Stimulated activated CD4-positive, alpha-beta T cell treated with anti-CD3 and anti-CD28 coated beads, Interleukin-4, amount 100 ng/mL, for 48 hours (primary cell): ENCODE measurements at places on chromosomes 1 and 21.

GRCh38 chr1:225137976-225138375 lies 208.5 kb downstream of the DNAH14 start:
- no peak for DNase-seq

GRCh38 chr1:36752431-36752830 lies 269.7 kb upstream of the CSF3R start:
- no peak for DNase-seq

DNA sequence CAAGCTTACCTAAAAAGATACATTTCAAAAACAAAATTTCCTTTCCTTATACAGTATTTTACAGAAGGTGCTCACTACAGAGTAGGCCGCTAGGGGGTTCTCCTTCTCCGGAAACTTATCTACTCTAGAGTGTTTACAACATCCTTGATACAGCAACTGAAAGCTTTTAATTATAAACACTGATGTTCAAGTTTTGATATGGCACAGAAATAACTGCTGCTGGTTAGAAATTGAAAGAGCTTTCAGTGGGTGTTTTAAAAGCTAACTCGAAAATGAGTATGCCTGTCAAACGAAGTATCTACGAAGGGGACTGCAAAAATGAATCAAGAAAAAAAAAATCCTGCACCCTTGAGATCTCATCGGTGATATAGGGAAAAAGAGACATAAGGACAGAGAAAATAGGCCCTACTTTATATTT lies 1.0 kb downstream of the YOD1 start:
- DNase-seq, result no peak

DNA sequence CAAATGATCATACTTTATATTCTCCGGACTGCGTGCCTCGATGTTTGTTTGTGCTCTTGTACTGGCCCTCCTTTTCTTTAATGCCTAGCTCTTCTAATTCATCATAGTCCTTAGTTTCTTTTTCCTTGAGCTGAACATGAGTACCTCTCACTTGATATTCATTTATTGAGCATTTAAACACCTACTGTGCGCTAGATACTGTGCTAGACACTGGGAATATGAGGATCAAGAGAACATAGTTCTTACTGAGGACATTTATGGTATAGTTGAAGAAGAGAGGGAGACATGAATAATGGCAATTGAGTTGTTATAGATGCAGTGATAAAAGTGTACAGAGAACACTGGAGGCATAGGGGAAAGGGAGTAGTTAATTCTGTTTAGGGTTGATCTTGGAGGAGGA lies 22.0 kb downstream of the SUCO start:
- DNase-seq, result no peak

DNA sequence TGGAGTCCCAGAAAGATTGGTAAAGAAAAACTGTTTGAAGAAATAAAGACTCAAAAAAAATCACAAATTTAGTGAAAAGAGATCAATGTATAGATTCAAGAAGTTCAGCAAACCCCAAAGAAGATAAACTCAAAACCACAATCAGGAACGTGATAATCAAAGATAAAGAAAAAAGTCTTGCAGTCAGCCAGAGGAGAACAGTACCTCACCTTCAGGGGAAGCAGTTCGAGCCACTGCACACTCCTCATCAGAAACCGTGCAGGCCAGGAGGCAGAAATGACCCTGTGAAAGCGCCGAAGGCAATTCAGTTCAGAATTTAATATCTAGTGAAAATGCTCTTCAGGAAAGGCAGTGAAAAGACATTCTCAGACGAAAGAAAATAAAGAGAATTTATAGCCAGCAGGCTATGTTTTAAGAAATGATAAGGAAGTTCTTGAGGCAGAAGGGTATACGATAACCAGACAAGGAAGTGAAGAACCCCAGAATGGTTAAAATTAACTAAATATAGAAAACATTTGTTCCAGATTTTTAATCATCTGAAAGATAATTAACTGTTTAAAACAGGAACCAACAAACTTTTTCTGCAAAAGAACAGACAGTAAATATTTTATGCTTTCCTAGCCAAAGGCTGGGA lies 13.5 kb upstream of the SUMO3 start:
- DNase-seq, result no peak

- DNase-seq, result no peak
Observed at GRCh38 chr1:10776190-10776905, 20.1 kb downstream of the CASZ1 start.

- DNase-seq, result no peak
Observed at GRCh38 chr21:21162786-21163185, 164.6 kb downstream of the NCAM2 start.

GRCh38 chr1:235108185-235108593 lies 20.4 kb downstream of the TOMM20 start:
- no peak for DNase-seq

DNA sequence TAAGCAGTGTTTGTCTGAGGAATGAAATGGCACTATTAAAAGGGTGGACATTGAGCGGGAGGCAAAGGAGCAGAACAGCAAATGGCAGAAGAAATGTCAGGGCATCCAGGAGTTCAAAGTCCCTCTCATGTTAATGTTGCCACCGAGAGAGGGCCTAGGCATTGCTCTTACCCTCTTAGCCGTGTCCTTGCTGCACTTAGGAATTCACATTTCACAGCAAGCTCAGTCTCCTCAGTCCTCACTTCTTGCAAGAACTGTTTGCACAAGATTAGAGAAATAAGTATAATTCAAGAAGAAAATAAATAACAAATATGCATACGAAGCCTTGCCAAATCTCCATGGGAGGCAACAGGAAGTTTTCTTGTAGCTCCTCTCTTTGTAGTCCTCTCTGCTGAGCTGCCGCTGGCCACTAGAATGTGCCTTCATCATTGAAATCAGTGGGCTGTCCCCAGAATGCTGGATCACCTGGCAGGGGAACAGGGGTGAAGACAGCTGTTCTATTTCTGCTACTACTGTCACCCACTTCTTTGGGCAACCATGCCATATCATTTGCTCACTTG lies 205.8 kb downstream of the ZNF326 start:
- DNase-seq, result no peak

DNA sequence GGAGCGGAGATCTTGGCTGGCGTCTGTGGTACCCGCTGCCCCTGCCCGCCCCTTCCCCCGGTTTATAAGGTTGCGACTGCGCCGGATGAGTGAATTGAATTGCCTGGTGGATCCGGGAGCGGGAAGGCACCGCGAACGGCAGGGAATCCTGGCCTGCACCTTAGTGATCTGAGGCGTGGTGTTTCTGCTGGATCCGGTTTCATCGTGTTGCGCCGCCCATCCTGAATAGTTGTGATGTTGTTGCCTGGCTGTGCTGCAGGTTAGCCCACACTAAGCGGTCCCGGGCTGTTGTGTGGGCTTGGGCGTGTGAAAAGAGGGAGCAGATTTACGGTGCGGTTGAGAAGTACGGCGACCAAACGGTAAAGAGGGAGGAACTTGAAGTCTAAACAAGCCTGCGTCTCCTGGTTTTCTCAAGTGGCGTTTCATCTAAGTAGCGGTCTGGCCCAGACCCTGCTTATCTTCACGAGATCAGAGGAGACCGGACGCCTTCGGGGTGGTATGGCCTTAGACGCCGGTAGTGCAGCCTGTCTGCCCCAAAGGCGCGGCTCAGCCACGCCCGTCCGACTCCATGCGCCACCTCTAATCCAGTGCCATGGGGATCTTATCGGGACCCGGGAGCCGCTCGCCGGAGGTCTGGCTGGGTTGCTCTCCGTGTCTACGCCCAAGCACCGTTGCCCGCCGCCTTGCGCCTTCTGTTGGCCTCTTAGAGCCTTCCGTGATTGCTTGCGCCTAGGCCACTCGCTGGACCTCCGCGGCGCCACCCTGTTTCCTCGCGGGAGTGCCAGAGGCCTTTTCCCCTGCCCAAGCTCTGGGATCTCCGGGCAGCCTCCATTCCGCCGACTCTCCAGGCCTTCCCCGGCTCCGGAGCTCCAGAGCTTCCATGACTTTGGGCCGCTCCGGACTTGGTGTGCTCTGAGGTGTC lies 87.5 kb upstream of the RHOU start:
- DNase-seq, result peak; percentile 10

- no peak for DNase-seq
Observed at GRCh38 chr1:56758794-56759193, 60.4 kb downstream of the FYB2 start.

DNA sequence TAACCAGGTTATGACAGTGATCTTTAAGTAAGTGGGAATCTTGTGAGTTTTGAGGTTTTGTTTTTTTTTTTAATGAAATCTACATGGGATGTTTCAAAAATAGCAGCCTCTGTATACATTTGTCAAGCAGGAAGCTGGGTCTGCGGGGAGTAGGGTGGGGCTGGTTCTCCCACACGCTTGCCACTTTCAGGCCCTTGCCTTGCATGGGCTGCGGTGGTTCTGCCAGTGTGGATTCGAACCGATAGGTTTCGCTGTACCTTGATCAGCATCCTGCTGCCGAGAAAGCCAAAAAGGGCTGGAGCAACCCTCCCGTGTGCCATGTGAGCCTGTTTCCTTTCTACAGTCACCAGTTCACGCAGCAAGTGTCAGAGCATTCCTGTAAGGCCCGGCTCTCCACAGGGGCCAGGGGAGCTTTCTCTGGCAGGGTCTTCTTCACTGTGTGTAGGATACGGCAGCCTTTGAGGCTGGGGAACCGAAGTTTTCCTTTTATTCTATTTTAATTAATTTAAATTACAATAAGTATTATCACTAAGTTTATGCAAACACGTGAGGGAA lies 79.2 kb upstream of the SAMD11 start:
- DNase-seq, result no peak

- DNase-seq, result no peak
Observed at GRCh38 chr1:116997066-116997465, 4.5 kb upstream of the CD101 start.

- no peak for DNase-seq
Observed at GRCh38 chr1:6574025-6574620, 5.7 kb upstream of the ZBTB48 start.

- DNase-seq, result no peak
Observed at GRCh38 chr1:7407544-7407895, 363.6 kb upstream of the VAMP3 start.

- no peak for DNase-seq
Observed at GRCh38 chr1:208892147-208892546, 648.0 kb upstream of the PLXNA2 start.

DNA sequence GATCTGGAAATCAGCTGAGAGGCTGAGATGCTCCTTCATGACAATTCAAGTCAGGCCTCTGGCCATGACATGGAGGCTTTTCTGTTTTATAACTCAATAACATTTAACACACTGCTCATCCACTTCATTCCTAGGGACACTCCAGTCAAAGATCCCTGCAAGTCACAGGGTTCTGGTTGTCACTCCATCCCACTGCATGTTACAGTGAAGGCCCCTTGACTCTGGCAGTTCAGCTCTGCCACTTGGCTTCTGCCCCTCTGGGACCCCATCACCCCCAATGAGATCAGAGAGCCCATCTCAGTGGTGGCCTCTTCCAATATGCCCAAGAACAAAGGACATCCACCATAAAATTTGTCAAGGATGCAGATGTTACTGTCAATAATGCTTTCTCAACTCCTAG lies 10.0 kb upstream of the FAM110D start:
- no peak for DNase-seq

DNA sequence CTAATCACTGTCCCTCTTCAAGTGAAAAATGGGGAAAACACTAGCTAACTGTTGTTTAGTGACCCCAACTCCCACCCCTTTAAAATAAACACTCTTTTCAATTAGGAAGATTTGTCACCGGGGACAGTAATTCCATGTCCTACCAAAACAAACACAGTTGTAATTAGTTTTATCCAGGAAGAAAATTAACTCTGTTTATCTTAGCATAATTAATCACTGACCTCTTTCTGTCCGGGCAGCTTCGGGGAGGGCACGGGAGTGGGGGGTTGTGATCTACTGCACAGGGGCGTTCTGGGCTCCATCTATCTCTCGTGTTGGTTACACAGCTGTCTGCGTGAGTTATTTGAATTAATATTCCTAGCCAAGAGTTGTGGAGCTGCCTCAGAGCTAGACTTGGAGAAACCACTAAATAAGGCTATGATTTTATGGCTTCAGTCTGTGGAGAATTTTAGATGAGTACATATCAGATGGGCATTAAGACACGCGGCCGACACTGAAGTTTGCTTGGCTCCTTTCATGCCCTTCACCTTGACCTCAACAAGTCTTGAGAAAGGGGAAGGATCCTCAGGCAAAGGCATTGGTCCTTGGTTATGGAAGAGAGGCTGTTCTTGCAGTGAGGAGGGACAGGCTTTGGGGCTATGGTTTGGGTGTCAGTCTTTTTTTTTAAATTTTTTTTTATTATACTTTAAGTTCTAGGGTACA lies 102.0 kb upstream of the TRABD2B start:
- DNase-seq, result no peak

GRCh38 chr1:199780948-199781670 lies 246.4 kb upstream of the NR5A2 start:
- no peak for DNase-seq

- DNase-seq, result no peak
Observed at GRCh38 chr1:12113433-12114339, 50.6 kb downstream of the TNFRSF8 start.

- DNase-seq, result no peak
Observed at GRCh38 chr1:160432371-160432786, 32.0 kb downstream of the VANGL2 start.

- no peak for DNase-seq
Observed at GRCh38 chr1:110390692-110391245, at the start of gene SLC16A4. Gene SLC16A4, minus strand, starts transcription at chr1:110391026. Its CDS starts 1,703 bp downstream, at chr1:110389323.

GRCh38 chr1:147717706-147718097 lies 42.7 kb downstream of the GJA5 start:
- DNase-seq, result no peak

DNA sequence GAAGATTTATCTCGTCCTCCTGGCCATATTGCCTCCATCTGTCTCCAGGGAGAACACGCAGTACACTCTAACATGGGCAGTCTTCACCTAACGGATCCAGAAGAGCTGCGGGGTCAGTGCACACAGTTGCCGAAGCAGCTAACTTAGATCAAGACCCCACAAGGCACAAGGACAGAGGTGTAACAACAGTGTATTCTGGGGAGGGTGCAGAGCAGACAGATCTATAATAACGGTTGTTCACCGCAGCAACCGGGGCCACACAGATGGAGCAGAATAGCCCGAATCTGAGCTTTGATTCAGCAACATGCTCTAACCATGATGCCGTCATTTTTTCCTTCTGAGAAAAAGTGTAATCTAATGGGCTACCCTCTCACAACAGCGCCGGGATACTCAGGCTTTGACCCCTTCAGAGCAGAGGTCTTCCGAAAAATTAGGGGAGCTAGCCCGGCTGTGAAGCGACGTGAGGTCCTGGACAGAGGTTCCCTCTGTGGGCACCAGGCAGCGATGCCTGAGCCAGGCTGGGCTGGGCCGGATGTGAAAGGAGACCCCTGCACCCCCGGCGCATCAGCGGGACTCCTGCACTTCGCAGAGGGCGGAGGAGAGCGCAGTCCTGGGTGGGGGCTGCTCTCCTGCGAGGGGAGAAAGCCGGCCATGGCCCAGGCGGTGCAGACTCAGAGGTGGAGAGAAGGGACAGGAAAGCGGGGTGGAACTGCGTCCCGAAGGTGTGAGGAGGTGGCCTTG lies 57.5 kb downstream of the BCL9 start:
- DNase-seq, result peak; percentile 3

DNA sequence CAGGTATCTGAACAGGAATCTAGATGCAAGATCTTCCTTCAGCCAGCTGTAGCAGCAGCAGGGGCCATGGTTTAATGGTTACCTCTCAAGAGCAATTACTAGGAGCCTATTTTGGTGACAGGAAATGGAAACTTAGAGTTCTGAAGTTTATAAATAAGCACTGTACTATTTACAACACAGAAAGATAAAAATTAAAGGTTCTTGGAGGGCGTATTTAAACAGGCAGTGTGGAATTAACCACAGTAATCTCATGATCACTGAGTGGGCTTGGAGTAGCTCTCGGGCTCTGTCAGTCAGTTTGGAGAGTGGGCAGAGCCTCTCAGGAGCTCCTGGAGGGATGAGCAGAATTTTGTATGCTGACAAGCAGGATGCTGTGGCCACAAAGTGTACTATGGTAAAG lies 10.2 kb upstream of the FCRL5 start:
- DNase-seq, result no peak
